ENCODE measurements at places on chromosomes 3 and 15. TPM values are rescaled to one million over a fixed set of nuclear protein-coding genes. Genes with fewer than 3 reads are reported as not detected.

DNA sequence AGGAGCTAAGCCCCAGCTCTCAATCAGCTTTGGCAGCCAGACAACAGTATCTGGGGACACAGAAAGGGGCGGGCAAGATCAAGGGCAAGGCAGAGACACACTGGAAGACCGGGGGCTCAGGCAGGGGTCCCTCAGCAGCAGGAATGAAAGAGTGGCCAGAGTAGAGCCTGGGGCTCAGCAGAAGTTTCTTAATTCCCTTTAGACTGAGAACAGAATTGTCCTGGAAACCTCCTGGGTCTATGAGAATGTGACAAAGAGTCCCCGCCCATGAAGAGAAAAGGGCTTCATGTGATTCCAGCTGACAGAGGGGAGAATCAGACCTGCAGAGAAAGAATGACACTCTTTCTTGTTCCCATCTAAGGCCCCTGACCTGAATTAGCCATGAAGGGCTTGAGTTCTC lies 95.2 kb upstream of the CTNNB1 start:
- DNase-seq, result no peak

DNA sequence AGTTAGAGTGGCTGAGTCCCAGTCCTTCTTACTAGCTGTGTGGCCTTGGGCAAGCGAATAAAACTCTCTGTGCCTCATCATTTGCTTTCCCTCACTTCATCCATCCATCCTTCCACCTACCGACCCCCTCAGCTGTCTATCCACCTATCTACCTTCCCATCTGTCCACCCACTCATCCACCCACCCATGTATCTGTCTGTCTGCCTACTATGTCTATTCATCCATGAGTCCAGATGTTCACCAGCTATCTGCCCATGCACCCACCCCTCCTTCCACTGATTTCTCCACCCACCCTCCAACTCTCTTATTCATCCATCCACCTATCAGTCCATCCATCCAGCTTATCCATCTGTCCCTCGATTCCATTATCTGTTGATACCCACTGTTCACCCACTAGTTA lies 60.4 kb upstream of the ATP2B2 start:
- no peak for DNase-seq

Gene TGM5
- total RNA-seq, result not detected

GRCh38 chr15:99481951-99482230 lies 83.9 kb upstream of the MEF2A start:
- no peak for DNase-seq

DNA sequence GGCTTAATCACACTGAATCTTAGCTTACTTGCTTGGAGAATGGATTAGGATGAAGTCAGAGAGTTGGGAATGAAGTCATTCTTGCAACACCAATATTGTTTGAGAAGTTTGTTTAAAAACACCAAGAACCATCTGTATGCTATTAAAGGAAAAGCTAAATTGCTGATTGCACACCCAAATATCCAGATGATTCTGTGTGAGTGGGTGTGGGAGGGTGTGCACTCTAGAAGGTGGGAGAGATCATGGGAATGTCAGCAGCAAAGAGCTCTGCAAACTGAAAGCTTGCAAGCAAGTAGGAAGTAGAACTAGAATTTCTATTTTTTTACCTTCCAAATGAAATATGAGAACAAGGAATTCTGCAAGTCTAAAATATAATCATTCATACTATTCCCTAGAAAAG lies 364.9 kb downstream of the NR2F2 start:
- DNase-seq, result no peak

- DNase-seq, result no peak
These were observed 17.1 kb downstream of the LIPC start for GRCh38 chr15:58448906-58449305.

Gene LAMB2
- total RNA-seq, result 112 TPM

GRCh38 chr3:79175870-79176269 lies 591.9 kb downstream of the ROBO1 start:
- DNase-seq, result no peak

GRCh38 chr3:122299872-122300460 lies 25.1 kb upstream of the CSTA start:
- DNase-seq, result no peak

- DNase-seq, result no peak
These were observed 15.6 kb upstream of the DUSP7 start for GRCh38 chr3:52072020-52072419.

GRCh38 chr15:32826685-32827084 lies 108.9 kb downstream of the GREM1 start:
- no peak for DNase-seq

Gene MOBP
- not detected for total RNA-seq

Gene MITF
- total RNA-seq, result 32.1 TPM

- peak; percentile 61 for DNase-seq
These were observed 4.4 kb upstream of the SYNM start for GRCh38 chr15:99100245-99101173.

- DNase-seq, result no peak
These were observed 124.0 kb downstream of the CNTN6 start for GRCh38 chr3:1216856-1217255.

GRCh38 chr15:54990793-54991192 lies 205.9 kb downstream of the RSL24D1 start:
- DNase-seq, result no peak

GRCh38 chr3:114119776-114120175 lies 59.1 kb downstream of the DRD3 start:
- DNase-seq, result no peak

Gene CCNB2
- total RNA-seq, result 69.7 TPM

GRCh38 chr3:9422712-9423424 lies 25.5 kb downstream of the SETD5 start:
- peak; percentile 80 for DNase-seq

DNA sequence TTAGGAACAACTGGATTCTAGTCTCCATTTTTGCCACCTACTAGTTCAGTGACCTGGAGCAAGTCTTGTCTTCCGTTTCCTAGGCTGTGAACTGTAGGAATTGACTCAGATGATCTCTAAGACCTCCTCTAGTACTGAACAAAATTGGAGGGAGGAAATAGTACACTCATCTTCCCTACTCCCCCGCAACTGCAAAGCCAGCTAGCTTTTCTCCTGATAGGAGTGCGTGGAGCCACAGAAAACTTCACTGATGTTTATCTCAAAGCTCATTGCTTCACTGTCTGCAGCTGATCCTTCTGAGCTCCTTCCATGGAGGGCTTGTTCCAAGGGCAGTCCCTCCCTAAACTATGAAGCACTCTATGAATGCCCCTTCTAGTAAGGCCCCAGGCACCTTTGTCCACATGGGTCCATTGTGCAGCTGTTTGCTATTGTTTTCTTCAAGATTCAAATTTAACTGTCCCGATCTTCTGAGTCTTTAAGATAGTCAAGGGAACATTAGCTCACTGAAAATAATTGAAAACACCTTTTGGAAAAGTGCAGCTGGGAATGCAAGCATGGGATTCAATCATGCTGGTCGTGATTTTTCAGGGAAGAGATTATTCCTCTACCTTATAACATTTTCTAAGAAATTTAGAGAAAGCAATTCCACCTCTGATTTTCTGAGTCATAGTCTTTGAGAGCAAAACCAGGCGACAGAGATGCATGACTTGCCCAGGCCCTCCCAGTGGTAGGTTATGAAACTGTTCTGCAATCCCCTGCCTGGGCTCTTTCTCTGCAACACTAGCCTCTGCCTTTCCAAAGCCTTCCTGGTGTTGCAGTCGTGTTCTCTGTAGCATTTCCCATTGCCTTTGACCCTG lies 24.3 kb downstream of the FILIP1L start:
- DNase-seq, result no peak

Gene SAMD7
- not detected for total RNA-seq

DNA sequence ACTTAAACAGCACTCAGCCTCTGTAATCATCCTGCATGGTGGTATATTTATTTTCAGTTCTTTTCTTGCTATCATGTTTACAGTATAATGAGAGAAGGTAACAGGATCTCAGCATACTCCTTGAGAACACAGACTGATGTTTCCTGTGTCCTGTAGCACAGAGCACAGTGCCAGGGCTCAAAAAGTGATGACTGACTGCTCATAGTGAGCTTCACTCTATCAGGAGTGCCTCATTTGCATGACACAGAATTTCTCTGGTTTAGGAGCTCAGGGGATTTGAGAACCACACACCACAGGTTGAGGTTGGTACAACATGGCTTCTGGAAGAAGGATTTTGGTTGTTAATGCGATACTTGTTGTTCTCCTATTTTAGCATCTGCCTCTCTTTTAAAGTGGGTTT lies 68.5 kb upstream of the SLC2A2 start:
- DNase-seq, result no peak

Gene SLC6A1
- total RNA-seq, result not detected

GRCh38 chr3:189132231-189132671 lies 39.5 kb upstream of the TPRG1 start:
- peak; percentile 73 for DNase-seq

- DNase-seq, result no peak
These were observed 4.1 kb upstream of the AMOTL2 start for GRCh38 chr3:134378384-134378783.

Gene ARGFX
- not detected for total RNA-seq

Gene HHLA2
- not detected for total RNA-seq

DNA sequence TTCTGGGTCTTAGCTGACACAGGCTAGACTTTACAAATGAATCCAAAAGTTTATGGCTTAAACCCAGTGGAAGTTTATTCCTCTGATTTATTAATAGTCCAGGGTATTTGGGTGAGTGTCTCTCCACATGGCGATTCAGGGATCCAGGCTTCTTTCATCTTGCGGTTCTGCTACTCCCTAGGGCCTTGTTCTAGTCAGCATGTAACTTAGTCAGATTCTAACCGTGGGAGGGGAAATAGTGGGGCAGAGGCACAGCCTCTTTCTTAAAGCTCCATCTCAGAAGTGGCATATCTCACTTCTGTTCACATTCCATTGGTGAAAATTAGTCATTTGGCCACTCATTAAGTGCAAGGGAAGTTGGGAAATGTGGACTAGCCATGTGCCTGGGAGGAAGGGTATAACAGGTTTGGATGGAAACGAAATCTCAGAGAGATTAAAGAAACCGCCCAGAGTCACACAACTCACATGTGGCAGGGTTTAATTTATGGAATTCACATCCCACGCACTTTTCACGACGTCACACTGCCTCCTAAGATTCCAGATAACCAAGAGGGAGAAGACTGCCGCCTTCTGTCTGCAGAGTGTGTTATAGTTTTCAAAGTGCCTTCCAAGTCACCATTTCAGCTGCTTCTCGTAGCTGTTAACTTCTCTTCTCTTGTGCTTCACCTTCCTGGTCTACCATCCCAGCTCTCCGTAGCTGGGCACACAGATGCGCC lies 11.4 kb upstream of the RASGRF1 start:
- DNase-seq, result no peak

DNA sequence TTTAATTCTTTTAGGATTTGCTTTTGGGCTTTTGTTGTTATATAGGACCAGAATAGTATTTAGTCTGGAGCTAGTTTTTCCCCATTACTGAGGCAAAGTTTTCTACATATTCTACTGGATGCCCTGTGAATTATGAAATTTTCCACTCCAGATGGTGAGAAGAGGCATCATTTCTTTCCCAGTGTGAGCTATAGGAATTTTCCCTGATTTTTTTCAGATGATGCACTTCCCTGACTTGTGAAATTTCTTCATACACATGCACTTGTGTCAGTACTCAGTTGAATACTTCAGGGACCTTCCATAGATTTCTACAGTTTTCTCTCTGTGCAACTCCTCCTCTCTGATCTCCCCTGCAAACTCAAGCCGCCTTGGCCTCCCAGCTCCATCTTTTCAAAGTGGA lies 73.7 kb upstream of the SLCO2A1 start:
- no peak for DNase-seq

Gene KCNMB2
- total RNA-seq, result not detected

Gene LRTM1
- total RNA-seq, result not detected

Measured in Caki2 (cell line).